ENCODE measurements at places on chromosomes 3 and 15.

DNA sequence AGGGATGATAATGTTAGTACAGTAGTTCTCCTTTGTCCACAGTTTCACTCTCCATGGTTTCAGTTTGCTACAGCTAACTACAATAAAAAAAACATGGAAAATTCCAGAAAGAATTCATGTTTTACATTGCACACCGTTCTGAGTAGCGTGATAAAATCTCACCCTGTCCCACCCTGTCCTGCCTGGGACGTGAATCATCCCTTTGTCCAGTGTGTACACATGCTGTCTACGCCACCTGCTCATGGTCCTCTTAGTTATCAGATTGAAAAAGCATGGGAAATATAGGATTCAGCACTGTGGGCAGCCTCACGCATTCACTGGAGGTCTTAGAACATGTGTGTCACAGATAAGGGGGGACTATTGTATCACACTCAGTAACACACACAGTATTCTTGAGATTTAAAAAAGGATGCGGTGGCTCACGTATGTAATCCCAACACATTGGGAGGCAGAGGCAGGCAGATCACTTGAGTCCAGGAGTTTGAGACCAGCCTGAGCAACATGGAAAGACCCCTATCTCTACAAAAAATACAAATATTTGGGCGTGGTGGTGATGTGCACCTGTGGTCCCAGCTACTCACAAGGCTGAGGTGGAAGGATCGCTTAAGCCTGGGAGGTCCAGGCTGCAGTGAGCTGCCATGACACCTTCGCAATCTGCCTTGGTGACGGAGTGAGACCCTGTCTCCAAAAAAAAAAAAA, 8.7 kb upstream of the FLNB start:
- no peak for DNase-seq

DNA sequence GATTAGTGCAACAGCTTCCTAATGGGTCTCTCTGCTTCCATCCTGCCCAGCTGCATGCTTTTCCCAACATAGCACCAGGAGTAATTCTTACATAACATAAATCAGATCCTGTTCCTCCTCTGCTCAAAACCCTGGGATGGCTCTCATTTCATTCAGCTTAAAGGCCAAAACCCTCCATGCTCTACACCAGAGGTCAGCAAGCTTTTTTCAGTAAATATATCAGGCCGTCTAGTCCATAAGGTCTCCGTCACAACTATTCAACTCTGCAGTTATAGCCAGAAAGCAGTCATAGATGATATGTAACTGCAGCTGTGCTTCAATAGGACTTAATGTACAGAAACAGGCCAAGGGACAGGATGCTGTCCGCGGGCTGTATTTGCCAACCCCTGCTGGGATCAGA, 202.8 kb upstream of the UBE2E2 start:
- DNase-seq = no peak

DNA sequence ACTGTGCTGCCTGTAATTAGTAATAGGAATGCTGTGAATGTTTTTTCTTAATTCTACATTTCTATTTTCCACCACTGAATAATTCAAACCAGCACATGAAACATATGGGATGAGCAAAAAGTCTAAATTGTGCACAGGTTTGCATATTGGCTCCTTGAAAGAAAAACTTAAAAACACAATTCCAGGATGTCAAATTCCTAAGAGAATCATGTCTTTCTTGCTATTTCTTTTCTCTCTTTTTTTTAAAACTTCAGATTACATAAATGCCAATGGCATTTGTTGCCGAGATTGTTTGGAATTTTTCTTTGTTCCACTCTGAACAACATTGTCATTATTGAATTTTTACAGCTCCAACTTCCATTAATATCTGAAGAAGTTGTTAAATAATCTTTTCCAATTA, 60.8 kb downstream of the VGLL3 start:
- DNase-seq = no peak

- no peak for DNase-seq
Measured at GRCh38 chr15:77346245-77347036, 73.5 kb downstream of the PEAK1 start.

DNA sequence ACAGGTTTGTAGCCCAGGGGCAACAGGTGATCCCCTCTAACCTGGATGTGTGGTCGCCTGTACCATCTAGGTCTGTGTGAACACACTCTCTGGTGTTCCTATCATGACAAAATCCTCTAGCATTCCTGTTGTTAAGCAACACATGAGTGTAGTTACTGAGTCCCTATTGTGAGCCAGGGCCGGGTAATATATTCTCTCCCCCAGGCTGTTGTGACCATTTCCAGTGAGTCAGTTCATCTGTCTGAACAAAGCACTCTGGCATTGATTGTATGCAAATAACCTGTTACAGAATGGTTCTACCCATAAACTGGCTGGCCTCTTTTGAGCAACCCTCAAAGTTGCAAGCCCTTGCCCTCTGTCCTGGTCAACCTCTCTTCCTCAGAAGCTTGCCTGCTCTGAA, 2.6 kb upstream of the FLNB start:
- no peak for DNase-seq

- peak; percentile 37 for DNase-seq
Measured at GRCh38 chr3:40477666-40478065, 744 bp downstream of the ZNF619 start.

- DNase-seq = no peak
Measured at GRCh38 chr3:192273001-192273696, 454.2 kb downstream of the FGF12 start.

DNA sequence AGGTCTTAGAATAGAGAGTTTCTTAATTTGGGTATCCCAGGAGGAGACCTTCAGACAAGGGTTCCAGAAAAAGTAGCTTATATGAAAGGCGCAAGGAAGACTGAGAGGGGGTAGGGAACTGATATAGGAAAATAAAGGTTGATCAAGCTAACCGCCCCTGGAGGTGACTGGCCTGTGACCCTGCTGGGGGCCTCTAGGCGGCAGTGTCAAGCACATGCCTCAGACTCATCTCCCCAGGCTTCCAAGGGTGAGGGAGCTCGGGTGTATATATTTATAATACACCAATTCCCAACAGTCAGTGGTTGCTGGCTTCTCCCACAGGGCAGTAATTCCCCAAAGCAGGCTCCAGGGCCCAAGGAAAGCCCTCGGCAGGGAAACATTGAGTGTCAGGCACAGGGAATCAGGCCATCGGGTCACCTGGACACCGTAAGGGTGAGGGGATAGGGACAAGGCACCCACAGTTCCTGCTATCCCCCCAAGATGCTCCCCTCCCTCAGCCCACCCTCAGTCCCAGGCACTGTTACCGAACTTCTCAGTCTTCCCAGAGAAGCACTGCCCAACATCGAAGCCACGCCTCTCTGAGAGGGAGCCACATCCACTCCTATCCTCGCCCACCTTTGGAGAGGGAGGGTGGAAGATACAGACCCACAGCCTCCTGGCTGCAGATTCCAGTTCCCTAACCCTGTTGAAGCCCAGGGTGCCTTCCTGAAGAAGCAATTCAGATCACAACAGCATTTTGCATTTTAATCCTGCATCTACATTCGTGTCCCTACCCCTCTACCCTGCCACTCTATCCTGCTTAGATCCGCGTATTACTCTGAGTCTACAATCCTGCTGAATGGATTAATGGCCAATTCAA, 19.5 kb upstream of the CAV3 start:
- DNase-seq = peak; percentile 40

- DNase-seq = no peak
Measured at GRCh38 chr3:22951910-22952309, 251.2 kb upstream of the UBE2E2 start.

GRCh38 chr3:45409921-45410320, 21.5 kb downstream of the LARS2 start:
- no peak for DNase-seq

- peak; percentile 11 for DNase-seq
Measured at GRCh38 chr3:171753025-171753472, 57.2 kb downstream of the PLD1 start.

DNA sequence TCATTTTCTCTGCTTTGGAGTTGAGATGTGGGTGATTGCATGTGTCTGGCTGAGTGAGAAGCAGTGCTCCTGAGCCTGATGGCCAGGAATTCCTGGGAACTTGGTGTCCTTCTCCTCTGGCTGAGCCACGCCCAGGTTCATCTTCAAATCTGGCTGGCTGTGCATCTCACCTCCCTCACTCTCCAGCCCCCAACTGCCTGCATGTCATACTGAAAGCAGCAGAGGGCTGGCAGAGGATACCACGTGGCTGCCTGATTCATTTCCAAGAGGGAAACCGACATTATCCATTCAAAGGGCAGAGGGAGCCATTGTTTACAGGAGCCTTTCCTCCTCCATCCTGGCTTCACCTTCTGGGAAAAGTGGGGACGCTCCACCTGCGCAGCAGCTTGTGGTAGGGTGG, 57.4 kb downstream of the ABHD5 start:
- no peak for DNase-seq

- no peak for DNase-seq
Measured at GRCh38 chr15:43199945-43200488, 14.8 kb downstream of the CCNDBP1 start.

DNA sequence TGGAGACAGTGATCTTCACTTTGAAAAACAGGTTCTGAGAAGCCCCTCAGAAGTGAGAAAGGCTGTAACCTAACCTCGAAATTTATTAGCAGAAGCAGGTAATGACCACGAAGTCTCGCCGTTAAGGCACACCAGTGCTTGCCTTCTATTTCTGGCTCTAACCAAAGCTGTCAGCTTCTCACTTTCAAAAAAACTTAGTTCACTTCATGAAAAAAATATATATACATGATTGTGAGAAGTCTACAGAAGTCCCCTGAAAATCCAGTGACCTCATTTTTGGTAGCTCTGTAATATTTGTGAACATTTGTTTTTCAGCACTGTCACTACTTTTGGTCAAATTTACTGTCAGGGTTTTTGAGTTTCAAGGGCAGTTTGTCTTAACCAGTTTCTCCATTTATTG, 19.1 kb upstream of the AKAP13 start:
- DNase-seq = no peak

DNA sequence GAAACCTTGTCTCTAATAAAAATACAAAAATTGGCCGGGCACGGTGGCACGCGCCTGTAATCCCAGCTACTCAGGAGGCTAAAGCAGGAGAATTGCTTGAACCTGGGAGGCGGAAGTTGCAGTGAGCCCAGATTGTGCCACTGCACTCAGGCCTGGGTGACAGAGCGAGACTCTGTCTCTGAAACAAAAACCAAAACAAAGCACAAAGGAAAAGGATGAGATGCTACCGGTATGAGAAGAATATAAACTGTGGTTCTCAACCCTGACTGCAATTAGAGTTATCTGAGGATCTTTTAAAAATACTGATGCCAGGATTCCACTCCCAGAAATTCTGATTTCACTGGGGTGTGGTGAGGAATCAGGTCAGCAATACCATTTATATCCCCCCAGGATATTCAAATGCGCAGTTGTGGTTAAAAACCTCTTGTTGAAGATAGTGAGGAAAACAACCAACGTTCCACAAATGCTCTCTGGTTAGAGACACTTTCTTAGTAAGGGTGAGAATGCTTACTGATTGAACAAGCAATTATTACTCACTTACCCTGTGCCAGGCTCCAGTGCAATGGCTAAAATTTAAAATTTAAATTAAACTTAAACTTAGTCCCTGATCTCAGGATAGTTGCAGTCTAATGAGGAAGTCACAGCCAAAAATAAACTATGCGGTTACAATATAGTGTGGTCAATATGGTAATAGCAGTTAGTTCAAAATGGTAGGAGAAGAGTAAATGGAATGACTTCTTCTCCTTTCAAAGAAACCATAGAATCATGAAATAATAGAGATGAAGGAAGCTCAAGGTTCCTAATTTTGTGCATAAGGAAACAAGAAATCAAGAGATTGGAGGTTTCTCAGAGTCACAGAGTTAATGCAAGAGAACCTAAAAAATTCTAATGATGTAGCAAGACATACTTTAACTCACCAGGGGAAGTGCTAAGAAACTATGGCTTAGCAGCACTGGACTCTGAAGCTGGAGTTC, 109.5 kb downstream of the SSR3 start:
- DNase-seq = peak; percentile 36
